ENCODE measurements at places on chromosomes 11 and 22.

- peak; percentile 77 for DNase-seq
Observed at GRCh38 chr22:36385491-36386350, 2.0 kb downstream of the MYH9 start.

GRCh38 chr11:119453881-119454280 is 30.9 kb upstream of the THY1 start:
- DNase-seq, result no peak

DNA sequence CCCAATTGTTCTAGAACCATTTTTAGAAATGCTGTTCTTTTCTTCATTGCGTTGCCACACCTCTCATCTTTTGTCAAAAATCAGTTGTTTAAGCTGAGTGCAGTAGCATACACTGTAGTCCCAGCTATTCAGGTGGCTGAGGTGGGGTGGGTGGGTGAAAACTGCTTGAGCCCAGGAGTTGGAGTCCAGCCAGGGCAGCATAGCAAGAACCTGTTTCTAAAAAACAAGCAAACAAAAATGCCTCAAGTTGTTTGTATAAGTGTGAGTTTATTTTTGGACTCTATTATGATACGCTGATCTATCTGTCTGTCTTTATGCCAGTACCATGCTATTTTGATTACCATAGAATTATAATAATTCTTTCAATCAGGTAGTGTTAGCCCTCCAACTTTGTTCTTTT is 62.5 kb upstream of the RRM1 start:
- no peak for DNase-seq

GRCh38 chr11:76231121-76231738 is 24.9 kb upstream of the WNT11 start:
- DNase-seq, result no peak

DNA sequence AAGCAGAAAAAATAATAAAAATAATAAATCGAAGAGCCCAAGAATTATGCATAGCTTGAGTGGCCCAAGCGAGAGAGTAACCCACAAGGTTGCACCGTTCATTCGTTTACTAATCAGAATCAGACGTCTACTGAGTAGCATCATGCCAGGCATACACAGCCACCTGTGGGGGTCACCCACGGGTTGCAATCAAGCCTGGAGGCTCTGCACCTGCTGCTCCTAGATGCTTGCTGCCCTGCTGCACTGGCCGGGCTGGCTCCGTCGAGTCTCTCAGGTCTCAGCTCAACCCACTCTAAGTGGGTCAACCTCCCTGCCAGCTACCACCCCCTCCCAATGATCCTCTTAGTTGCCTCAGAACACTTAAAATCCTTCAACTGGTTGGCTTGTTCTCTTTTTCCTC is 2.0 kb upstream of the TESMIN start:
- no peak for DNase-seq

GRCh38 chr22:45496451-45496941 is 6.2 kb upstream of the FBLN1 start:
- DNase-seq, result no peak

- DNase-seq, result no peak
Observed at GRCh38 chr22:30245985-30246813, at the start of gene LIF. Gene LIF, minus strand, starts transcription at chr22:30246759. Its CDS starts 64 bp downstream, at chr22:30246695.

GRCh38 chr11:6405846-6406245 is 13.0 kb downstream of the APBB1 start:
- DNase-seq, result no peak

- no peak for DNase-seq
Observed at GRCh38 chr11:73570415-73571114, 27.3 kb downstream of the FAM168A start.

DNA sequence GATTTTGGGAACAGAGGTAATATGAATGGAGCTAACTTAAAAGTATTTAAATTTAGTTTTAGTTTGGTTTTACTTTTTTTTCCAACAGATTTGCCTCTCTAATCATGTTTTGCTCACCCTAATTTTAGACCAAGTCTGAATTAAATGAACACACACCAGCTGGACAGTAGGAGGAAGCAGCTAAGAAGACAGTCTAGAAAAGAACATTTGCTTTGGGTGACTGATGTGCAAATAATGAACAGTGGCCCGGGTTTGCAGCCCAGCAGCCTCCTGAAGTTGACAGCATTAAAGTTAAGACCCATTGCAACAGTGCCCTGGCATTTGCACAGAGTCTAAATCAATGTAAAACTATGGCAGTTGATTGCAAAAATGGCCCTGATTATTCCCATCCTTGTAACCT is 66.4 kb upstream of the SORL1 start:
- DNase-seq, result no peak

- no peak for DNase-seq
Observed at GRCh38 chr11:103109818-103110388, 677 bp downstream of the DYNC2H1 start.

GRCh38 chr22:27973846-27974245 is 54.8 kb upstream of the PITPNB start:
- DNase-seq, result no peak

DNA sequence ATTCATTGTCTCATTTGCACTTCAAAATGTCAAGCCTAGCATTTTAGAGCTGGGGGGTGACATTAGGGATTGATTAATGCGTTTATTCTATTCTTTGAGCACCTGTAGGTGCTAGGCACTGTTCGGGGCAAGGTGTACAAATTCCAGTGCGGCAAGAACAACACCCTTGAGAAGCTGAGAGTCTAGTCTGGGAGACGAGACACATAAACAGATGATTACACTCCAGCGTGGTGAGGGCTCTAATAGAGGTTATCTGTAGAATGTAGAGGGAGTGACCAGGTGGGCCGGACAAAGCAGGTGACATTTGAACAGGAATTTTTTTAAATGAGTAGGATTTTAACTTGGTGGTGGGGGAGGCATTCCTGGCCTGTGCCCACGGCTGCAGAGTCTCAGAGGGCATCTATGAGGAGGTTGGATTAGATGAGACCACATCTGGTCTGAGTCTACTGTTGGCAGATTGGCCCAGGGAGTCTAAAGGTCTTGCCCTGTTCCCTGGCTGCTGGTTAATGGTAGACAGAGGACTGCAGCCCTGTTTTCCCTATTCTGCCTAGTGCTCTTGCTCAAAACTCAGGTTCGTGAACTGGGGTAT is 970 bp downstream of the CAT start:
- no peak for DNase-seq

DNA sequence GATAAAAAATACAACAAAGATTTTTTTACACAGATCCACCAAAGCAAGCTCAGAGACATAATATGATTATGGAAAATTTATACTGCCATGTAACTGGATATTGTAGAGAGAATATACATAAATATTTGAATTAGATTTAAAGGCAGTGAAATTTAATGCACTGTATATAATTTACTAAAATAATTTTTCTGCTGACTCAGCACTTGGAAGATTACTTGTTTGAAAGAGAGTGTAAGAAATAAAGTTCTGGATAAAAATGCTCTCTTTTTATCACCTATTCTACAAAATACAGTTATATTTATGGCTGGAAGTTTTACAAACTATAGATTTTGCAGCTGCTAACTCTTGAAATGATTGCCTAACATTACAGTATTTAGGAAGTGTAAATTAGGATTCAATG is 628.3 kb upstream of the CHORDC1 start:
- no peak for DNase-seq

- DNase-seq, result no peak
Observed at GRCh38 chr11:6175440-6175839, 5.3 kb upstream of the OR52B2 start.

DNA sequence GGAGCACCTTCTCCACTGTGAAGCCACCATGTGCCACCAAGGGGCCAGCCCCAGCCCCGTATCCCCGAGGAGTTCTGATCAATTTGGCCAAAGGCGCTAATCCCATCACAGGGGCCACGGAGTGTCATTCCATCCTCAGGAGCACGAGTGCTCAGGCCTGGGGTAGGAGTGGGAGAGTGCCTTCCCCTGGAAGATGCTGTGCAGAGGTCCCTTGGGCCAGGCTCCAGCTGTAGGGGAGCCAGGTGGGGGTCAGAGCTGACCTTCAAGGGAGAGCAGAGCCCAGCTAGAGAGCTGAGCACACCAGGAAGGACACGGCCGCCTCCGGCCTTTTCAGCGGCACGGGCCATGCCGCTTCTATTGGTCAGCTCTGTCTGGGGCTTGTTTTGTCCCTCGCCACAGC is 1459.9 kb downstream of the BRD1 start:
- DNase-seq, result no peak

GRCh38 chr11:30333405-30333804 is 10.5 kb downstream of the ARL14EP start:
- DNase-seq, result peak; percentile 21

Measured in CD4-positive, alpha-beta T cell treated with Interleukin-4 for 4 hours (primary cell).